T-helper 17 cell (primary cell): ENCODE measurements at places on chromosomes 3 and 15.

DNA sequence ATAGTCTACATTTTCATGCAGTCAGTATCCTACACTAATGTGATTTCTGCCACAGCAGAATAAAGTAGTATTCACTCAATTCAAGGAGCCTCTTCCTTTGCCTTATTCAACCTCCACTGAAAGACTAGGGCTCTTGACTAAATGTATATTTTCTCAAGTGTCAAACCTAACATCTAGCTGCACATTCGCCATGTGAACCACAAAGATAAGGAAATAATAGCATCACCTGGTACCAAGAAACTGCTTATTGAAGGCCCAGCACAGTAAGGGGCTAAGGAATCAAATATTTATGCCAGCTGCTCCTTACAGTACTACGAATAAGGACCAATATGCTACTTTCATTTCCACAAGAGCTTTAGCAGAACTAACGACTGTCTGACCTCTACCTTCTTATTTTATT is 1.3 kb downstream of the SRP14 start:
- no peak for DNase-seq

GRCh38 chr3:140588558-140588957 is 89.3 kb upstream of the TRIM42 start:
- DNase-seq = no peak

DNA sequence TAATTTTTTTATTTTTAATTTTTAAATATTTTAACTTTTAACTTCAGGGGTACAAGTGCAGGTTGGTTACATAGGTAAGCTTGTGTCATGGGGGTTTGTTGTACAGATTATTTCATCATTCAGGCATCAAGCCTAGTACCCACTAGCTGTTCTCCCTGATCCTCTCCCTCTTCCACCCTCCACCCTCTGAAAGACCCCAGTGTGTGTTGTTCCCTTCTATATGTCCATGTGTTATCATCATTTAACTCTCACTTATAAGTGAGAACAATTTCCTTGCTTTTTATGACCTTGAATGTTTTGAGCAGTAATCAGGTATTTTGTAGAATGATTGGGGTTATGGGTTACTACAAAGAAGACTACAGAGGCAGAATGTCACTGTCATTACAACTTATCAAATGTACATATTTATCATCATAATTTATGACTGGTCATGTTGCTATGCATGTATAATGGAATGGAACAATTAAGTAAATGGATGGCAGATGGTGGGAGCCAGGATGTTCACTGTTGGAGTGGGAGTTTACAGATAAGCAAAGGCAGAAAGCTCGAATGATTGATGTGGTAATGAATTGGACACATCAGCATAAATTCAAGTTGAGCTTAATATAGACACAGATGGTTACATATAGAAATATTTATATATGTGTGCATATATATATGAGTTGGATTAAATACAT is 563.8 kb upstream of the ROBO1 start:
- no peak for DNase-seq

DNA sequence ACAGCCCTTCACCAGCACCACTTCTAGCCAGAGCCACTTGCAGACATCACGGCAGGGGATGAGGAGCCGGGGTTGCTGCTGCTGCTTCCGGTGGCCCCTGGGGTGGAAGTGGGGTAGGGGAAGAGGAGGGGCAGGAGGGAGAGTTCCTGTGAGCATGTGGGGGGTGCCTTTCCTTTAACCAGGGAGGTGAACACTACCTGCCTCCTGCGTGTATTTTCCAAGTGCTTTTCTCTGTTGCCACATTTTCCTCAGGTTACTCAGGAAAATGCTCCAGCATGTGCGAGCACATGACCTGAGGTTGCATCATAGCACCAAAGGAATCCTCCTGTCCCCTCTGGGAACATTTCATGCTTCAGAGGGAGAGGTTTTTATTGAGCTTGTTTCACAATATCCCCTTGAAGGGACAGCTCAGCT is 12.2 kb upstream of the SACM1L start:
- DNase-seq = no peak

GRCh38 chr3:113021471-113021870 is 30.7 kb downstream of the GTPBP8 start:
- DNase-seq = no peak

DNA sequence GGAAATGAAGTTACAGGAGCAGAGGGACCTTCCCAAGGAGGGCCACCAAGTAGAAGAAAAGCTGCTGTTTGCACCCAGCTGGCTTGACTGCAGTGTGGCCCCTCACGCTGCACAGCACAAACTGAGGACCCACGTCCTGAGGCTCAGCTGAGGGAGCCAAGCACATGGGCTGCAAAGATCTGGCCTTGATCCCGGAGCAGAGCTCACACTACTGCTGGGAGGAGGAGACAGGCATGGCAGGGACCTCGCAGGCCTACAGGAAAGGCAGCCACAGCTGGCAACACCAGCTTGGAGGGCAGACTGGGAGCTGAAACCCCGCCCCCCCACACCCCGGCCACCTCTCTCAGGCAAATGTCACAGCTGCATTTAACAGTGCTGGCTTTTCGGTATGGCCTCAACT is 39.7 kb downstream of the KLHL25 start:
- no peak for DNase-seq

DNA sequence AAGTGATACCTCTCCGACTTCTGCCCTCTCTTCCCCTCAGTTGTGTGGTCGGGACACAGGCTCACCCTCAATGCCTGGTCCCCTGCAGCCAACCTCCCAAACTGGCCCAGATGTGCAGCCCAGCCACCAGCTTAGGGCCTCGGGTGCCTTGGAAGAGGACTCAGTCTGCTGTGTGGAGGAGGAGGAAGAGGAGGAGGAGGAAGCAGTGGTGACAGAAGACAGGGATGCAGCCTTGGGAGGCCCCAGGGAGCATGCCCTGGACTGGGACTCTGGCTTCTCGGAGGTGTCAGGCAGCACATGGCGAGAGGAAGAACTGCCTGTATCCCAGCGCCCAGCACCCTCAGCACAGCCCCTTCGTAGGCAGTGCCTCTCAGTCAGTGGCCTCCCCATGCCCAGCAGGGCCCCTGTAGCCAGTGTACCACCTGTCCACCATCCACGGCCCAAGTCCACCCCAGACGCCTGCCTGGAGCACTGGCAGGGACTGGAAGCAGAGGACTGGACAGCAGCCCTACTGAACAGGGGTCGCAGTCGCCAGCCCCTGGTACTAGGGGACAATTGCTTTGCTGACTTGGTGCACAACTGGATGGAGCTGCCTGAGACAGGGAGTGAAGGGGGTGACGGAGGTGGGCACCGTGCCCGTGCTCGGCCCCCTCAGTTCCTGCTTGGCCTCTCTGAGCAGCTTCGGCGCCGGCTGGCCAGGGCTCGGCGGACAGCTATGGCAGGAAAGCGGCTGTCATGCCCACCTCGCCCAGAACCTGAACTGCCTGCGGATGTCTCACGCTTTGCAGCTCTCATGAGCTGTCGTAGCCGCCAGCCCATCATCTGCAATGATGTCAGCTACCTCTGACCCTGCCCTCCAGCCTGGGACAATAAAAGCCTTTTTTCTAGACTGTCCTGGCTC is 1.3 kb downstream of the INKA1 start:
- DNase-seq = no peak

GRCh38 chr15:44794072-44794471 is 57.7 kb downstream of the TRIM69 start:
- DNase-seq = no peak
